ENCODE measurements at places on chromosomes 4 and X.

DNA sequence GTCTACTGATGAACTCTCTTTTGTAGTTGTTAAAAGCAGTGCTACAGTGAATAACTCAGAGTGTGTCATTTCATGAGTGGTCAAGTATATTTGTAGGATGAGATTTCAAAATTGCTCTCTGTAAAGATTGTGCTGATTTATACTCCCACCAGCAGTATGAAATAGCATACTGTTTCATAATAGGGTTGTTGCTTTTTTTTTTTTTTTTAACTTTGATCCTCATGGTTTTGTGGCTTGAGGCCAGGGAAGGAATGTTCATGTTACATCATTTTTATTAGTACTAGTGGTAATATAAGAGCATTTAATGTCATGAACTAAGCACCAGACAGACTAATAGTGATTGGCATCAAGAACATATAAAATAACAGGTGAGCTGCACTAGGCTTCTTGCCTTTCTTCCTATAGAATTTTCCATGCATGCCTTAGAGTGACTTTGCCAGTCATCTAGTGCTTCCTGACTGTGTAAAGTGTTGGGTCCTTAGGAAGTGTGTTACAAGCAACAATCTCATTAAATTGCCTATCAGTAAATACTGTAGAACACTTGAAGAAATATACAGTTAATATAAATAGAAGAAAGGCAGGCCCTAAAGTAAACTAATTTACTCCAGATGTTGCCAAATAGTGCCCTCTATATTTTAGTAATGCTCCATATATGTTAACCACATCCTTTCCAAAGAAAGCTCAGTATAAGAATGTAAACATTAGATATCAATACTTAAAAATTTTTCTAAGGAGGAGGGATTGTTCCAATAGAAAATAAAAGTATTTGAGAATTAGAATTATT lies 38.6 kb upstream of the MSMO1 start:
- DNase-seq, result no peak

GRCh38 chr4:79763486-79764075 lies 309.4 kb downstream of the ANTXR2 start:
- DNase-seq, result no peak

DNA sequence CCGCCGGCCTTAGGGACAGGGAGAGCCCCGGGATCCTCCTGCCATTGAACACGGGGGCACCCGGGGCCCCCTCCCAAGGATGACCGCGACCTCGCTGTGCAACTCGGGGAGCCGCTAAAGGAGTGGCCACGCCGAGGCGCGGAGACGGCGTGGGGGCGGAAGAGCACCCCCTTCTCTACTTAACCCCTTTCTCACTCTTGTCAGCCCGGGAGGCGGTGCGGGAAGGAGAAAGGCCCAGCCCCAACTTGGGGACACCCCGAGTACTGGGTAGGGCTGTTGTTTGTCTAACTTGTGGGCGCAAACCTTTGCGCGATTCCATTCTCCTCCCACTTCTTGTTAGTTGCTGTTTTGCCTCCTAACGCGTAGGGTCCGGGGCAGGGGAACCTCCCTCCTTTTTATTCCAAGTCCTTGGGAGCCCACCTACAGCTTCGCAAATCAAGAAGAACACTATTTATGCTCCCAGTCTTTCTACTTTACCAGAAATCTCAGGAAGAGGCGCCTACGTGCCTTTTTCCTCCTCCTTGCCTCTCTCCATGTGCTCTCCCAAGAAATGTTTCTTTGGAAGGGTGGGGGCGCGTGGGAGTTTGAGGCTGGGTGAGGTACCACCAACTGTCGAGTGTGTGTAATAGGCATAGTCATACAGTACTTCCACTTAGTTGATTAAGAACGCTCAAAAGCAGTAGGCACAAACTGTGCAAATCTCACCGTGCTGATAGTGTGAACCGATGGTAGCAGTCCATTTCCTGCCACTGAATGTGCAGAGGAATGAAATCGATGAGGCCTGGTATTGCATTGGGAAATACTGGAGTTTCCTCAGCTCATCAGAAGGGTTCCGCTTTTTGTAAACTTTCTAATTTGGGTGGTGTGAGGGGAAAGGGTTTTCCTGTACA lies 813 bp downstream of the DIAPH2 start:
- peak; percentile 49 for DNase-seq

- DNase-seq, result no peak
Observed at GRCh38 chrX:37986893-37987292, 19.5 kb upstream of the SYTL5 start.

DNA sequence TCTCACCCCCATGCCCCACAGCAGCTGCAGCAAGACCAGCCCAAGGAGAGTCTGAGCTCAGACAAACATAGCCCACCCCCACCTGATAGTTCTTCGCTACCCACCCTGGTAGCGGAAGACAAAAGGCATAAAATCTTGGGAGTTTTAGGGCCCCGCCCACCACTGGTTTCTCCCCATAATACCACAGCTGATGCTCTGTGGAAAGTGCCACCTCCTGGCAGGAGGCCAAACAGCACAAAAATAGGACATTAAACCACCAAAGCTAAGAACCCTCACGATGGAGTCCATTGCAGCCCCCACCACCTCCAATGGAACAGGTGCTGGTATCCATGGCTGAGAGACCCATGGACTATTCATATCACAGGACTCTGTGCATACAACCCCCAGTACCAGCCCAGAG lies 226.7 kb downstream of the SNCA start:
- DNase-seq, result no peak
